ENCODE measurements at places on chromosomes 2 and 18.

- no peak for DNase-seq
These were observed 263.7 kb downstream of the ETAA1 start for GRCh38 chr2:67660871-67661270.

- peak; percentile 88 for DNase-seq
These were observed 43.2 kb upstream of the GLS start for GRCh38 chr2:190837420-190837819.

DNA sequence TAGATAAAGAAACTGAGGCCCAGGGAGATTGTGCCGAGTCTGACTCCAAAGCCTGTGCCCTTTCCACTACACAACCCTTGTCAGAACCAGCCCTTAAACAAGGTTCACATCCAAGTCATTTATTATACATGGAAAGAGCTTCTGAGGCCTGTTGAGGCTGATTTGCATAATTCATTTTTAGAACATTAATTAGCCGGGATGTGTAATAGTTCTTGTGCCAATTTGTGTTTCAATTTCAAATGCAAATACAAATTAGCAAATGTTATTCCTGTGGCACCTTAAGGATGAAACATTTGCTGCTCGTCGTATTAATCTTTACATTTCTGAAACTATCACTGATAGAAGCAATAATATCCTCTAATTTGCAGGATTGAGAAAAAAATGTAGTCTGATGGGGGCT lies 174.9 kb downstream of the MYCN start:
- no peak for DNase-seq

GRCh38 chr18:26510337-26510736 lies 38.0 kb downstream of the KCTD1 start:
- DNase-seq = no peak

DNA sequence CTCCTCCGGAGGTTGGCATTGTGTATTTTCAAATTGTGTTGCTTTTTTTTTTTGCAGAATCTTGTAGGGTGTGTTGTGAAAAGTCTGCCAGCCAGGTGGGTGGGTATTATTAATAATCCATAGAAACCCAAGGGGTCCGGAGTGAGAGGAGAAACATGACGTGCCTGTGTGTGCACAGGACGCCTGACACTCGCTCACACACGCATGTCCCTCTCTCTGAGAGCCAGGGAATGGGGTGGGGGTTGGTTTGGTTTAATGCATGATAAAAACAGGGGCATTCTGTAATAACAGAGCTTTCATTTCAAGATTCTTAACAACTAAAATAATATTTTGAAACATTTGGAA lies 224.8 kb downstream of the FAM210A start:
- no peak for DNase-seq

- DNase-seq = no peak
These were observed 237.7 kb downstream of the SEPTIN10 start for GRCh38 chr2:109376115-109376514.

- no peak for DNase-seq
These were observed 32.5 kb downstream of the BMPR2 start for GRCh38 chr2:202408546-202409140.

GRCh38 chr2:76429374-76429773 lies 718.7 kb upstream of the GCFC2 start:
- DNase-seq = no peak

GRCh38 chr2:138010890-138011289 lies 46.6 kb downstream of the HNMT start:
- no peak for DNase-seq
